ENCODE measurements at places on chromosomes 5 and 9.

- DNase-seq = no peak
These were observed 65.5 kb downstream of the EBF1 start for GRCh38 chr5:159034083-159034824.

- no peak for DNase-seq
These were observed 114.4 kb downstream of the SEC61B start for GRCh38 chr9:99336531-99336930.

DNA sequence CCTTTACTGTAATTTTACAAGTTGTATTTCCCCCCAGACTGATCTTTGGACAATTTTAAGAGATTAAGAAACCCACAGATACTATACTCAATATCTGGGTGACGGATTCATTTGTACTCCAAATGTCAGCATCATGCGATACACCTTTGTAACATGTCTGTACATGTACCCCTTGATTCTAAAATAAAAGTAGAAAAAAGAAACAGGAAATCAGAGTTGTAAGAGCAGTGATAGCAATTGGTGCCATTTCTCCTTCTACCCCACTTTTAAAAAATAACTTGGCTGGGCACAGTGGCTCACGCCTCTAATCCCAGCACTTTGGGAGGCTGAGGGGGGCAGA, 116.9 kb downstream of the FGF1 start:
- DNase-seq = no peak

DNA sequence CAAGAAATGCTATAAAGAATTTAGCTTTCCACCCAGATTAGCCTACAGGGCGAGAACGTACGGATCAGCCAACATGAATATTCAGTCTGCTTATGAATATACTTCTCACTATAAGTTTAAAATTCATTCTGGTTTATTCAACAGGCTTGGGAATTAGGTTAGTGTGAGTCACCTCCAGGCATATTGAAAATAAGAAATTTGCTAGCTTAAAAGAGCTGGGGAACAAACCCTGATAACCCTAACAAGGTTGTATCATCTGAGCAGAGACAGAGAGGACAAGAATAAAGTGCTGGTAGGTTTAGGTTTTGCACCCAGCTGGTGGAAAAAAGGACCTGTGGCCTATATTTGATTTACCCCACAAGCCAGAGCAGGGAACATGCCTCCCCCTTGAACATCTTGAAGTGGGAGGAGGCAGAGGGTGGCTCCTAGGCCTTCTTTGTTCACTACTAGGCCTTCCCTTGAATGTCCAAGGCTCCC, 12.3 kb downstream of the FNBP1 start:
- no peak for DNase-seq

DNA sequence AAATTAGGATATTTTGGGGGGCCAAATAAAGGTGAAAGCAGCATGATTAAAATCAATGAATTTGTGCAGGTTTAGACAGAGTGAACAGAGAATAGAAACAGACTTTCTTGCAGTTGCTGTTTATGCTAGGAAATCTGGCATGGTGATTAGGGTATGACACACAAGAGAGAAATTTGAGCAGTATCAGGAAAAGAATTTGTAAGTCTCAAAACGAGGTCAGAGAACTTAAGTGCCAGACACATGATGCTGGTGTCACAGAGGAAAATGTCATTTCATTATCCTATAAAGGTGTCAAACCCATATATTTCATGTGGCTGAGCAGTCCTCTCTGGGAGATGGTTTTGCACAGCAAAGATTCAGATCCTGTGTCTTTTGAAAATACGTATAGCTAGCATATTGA, 15.7 kb downstream of the LVRN start:
- DNase-seq = no peak

- no peak for DNase-seq
These were observed 81.1 kb upstream of the RORB start for GRCh38 chr9:74415995-74416394.

DNA sequence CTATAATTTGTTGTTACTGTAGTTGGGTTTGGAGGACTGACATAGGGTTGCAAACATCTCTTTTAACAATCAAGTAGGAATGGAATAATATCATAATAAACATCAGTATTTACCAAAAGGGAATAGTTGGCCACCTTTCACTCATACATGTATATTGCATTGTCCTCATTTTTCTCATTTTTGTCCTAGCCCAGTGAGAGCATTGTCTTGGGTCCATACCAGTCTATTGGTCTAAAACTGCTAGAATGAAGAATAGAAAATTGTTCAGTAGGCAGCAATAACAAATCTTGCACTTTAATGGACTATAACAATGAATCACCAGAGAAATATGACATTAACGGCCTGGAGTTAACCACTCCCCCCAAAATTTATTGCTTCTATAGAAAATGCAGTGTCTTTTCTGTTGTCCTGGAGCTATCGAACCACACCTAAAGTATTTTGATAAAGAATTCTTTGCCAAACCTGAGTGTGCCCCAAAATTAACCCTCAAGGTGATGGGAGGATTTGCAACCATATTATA, 80.9 kb upstream of the IL33 start:
- no peak for DNase-seq

DNA sequence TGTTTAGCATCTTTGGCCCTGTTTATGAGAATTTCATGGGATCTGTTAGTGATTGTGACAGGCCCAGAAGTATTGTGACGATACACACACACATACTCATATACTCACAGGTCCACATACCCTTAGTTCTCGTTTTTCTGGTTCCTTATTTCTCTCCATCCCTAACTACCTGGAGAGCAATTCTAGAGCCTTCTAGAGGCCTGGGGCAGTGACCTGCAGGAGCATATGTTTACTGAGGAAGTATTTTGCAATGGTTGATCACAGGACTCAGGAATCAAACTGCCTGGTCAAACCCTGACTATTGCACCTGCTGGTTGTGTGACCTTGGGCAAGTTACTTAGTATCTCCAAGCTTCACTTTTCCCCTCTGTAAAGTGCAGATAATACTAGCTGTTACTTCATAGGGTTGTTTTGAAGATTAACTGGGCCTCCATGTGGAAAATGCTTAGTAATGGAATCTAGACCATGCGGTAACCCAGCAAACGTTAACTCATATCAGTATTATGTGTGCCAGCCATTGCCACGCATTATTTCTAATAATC, 8.7 kb downstream of the PAPPA start:
- DNase-seq = no peak

GRCh38 chr5:53116597-53116996, 7.0 kb upstream of the MOCS2 start:
- no peak for DNase-seq

DNA sequence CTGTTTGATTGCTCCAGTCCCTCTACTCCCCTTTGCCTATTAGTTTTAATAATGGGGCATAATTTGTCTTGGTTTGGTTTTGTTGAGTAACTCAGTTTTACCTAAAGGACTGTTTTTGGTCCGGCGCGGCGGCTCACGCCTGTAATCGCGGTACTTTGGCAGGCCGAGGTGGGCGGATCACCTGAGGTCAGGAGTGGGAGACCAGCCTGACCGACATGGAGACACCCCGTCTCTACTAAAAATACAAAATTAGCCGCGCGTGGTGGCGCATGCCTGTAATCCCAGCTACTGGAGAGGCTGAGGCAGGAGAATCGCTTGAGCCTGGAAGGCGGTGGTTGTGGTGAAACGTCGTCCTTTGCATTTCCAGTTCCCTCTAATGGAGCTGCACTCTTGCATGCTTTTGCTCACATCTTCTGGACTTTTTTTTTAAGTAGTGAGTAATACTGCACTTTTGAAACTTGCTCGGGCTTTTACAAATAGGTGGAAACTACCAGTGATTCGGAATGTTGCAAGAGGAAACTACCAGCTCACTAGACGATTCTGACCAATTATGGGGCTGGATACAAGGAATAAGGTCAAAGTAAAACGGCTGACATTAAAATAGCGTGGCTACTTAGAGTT, 721 bp upstream of the MAML1 start:
- DNase-seq = peak; percentile 22

- DNase-seq = no peak
These were observed 45.9 kb downstream of the SEMA6A start for GRCh38 chr5:116528519-116529234.

DNA sequence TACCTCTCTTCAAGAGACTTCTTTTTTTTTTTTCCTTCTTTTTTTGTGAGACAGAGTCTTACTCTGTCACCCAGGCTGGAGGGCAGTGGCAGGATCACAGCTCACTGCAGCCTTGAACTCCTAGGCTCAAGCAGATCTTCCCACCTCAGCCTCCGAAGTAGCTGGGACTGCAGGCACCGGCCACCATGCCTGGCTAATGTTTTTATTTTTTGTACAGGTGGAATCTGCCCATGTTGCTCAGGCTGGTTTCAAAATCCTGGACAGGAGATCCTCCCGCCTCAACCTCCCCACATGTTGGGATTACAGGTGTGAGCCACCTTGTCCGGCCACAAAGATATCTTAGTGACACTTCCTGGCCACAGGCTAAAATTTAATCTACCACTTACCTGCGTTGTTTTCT, 42.9 kb upstream of the F2RL1 start:
- no peak for DNase-seq

- no peak for DNase-seq
These were observed 215.4 kb upstream of the TLX3 start for GRCh38 chr5:171093598-171093997.

- no peak for DNase-seq
These were observed 13.8 kb downstream of the GSN start for GRCh38 chr9:121281614-121282276.

DNA sequence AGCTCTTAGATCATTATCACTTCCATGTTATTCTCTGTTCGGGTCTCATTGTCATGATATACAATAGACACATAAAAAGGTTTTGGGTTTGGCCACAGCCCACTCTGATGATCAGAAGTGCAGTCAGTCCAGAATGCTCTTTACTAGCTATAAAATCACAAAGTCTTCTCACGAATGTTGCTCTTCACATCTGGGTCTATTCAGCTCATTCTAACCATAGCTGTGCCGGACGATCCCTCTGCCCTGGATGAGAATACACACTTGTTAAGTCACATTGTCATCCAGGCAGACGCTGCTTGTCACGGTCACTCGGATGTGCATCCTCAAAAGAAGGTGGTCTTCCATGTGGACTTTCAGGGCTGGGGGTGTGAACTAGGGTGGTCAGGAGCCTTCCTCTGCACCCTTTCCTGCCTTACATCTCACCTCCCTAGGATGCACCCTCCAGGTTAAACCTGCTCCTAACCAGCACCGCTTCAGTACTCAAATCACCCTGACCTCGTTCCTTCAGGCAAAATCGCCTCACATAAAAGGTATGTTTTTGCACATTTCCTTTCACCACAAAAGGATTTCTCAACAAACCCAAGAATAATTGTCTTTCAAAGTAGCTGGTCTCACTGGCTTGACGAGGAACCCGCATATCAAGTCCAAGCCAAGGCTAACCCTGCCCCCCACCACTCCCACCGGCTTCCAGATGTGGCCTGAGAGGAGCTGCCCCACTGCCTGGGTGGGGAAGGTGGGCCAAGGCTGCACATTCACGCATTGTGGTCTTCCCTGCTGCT, 21.9 kb downstream of the ANKH start:
- DNase-seq = no peak

GRCh38 chr5:159781626-159782157, 134.6 kb upstream of the ADRA1B start:
- no peak for DNase-seq

DNA sequence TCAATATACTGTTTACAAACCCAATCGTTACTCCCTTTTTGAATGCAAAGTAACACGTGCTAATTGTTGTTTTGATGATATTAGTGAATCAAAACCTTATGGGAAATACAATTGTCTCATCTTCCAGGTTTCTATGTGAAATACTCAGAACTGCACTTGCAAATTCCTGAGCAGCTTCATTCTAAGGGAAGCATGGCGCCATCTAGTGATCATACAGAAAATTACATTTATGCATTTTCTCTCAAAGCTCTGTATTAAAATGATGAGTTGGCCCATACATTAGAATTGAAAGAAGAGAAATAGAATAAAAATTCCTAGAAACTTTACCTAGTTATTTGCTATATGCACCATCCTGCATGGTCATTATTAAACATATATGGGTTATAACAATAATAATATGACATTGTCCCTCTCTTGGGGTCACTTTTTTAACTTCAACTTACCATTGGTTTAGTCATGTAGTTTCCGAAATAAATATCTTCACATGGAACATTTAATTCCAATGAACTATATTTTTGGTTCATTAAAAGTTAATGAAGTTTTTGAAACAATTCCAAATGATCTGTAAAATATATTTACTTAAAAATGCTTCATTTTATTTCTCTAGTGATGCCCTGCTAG, 220.0 kb downstream of the PDE4D start:
- DNase-seq = no peak

DNA sequence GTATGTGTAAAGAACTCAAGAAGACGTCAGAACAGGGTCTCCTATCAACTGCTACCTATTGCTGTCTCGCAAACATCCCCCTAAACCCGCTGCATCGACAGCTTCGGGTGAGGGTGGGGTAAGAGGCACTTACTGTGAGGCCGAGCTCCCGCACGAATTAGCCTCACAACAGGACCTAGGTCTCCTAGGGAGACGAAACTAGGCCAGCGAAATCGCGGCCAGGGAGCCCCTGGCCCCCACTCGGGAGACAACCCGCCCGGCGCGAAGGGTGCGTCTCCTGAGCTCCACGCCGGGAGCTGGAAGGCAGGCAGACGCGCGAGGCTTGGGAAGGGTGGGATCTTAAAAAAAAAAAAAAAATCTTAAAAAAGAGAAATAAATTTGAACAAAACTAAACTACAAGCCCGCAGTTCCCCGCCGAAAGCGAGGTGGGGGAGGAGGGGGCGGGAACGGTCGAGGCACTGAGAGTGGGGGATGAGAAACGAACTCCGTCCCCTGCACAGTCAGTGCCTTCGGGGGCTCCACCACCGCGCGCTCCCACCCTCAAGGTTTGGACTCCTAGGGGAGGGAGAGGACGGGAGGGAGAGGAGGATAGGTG, 33.0 kb upstream of the NFIB start:
- DNase-seq = no peak

GRCh38 chr5:174139623-174140022, 94.1 kb downstream of the NSG2 start:
- DNase-seq = no peak

DNA sequence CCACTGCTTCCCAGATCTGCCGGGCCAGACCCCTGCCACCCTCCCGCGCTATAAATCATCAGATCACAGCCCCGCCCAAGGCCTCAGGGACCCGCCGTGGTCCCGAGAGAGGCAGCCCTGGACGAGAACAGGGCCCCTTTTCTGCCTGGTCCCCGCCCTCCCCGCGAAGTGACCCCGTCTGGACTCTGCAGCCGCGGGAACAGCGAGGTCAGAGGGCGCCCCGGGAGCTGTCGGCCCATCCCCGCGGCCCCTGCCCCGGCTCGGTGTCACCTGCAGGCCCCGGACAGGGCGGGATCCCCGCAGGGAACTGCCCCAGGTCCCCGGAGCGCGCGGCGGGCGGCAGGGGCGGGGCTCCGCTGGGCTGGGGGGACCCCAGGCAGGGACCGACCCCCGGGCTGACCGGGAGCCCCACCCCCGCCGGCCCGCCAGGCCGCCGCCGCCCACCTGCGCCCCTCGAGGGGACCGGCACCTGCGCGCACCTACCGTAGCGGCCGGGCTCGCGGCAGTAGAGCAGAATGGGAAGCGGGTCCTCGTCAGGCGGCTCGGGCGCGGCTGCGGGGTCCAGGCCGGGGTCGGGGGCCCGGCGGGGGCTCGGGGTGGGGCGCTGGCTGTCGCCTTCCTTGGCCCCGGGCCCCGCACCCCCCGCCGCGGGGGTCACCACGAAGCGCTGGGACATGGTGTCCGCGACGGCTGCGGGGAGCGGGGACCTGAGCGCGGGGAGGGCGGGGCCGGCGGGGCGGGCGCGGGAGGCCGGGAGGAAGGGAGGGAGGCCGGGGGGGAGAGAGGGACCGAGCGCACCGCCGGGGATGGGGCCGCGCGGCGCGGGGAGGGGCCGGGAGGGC, 43.5 kb upstream of the SLC12A7 start:
- no peak for DNase-seq
